Astrocyte (in vitro differentiated cells and primary cell): ENCODE measurements at places on chromosomes 16 and 17.

DNA sequence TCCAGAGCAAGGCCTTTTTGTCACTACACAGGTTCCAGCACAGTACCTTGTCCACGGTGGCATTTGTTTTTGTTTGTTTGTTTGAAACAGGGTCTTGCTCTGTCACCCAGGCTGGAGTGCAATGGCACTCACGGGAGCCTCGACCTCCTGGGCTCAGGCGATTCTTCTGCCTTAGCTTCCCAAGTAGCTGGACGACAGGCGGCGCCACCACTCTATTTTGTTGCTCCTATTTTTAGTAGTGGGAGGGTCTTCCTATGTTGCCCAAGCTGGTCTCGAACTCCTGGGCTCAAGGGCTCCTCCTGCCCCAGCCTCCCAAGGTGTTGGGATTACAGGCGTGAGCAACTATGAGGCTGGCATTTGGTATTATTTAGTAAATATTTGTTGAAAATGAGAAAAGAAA is 10.3 kb downstream of the MRC2 start:
- no peak for DNase-seq

- no peak for DNase-seq
Observed at GRCh38 chr17:38440614-38441397, 12.5 kb downstream of the ARHGAP23 start.

DNA sequence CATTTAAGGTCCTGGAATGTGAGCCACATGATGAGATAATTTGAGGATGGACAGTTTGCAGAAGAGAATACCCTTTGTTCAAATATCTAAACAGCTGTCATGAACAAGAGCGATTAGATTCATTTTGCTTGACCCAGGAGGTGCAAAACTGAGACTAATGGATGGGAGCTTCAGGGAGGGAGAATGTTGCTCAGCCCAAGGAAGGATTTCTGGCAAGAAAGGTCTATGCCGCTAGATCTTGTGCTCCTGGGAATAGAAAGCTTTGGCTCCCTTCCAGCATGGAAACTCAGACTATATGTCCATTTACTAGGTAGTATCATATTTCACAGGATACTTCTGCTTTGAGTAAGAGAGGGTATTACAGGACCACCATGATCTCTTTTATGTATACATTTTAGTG is 14.8 kb upstream of the CDH11 start:
- no peak for DNase-seq

DNA sequence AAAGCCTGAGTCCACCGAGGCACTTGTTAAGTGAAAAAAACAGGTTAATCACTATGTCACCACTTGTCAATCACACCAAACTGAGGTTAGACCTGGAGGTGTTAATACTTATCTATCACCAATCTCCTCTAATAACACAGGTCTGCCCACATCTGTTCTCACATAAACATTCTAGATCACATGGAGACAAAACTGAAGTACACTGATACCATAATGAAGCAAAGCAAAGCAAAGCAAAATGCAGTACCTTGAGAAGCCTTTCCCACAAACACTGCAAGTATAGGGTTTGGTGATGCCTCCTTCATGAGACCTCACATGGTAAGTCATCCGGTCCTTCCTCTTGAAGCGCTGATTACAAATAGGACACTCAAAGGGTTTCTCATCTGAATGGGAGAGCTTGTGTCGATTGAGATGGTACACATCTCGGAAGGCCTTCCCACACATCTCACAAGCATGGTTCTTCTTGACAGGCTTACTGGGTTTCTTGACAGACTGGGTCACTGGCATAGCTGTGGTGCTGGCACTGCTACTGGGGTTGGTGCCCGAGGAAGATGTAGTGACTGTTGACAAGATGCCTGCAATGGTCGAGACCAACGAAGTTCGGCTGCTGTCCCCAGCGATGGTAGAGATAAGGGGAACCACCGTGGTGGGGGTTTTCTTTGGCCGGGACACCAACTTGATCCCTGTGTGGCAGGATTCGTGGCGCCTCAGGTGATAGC is 5.4 kb downstream of the VEZF1 start:
- no peak for DNase-seq

GRCh38 chr17:38560503-38561318 is 45.0 kb downstream of the SRCIN1 start:
- peak; percentile 27 for DNase-seq

DNA sequence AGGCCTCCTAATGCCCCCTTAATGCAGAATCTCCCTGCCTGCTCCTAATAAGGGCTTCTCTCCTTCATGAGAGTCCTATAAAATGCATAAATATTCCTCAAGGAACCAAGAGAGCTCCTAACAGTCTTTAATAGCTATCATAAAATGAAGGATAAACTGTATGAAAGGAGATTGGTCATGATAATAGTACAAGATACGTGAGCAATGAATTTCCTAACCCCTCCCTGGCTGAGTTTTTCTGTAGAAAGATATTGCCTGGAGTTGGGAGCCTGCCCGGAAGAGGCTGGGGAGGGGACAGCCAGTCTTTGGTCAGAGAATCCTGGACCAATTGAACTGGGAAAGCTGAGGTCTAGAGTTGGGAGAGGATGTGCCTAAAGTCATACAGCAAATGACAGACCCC is 321.9 kb upstream of the CDH5 start:
- no peak for DNase-seq
